Skin of body (tissue), 3 donors: ENCODE measurements at places on chromosomes 6 and 20. TPM values are rescaled to one million over a fixed set of nuclear protein-coding genes. Genes with fewer than 3 reads are reported as not detected.

The PRL gene
- 0.39 TPM for total RNA-seq

The LY6G6F gene
- not detected for total RNA-seq

The DSTN gene
- total RNA-seq: 140 TPM

The CDH22 gene
- 0.89 TPM for total RNA-seq

The NNAT gene
- 22.0 TPM for total RNA-seq

The TRIM38 gene
- total RNA-seq: 8.7 TPM

The HLA-DRB1 gene
- 20.7 TPM for total RNA-seq

The CLVS2 gene
- 0.10 TPM for total RNA-seq

The ARHGAP40 gene
- 3.5 TPM for total RNA-seq

The BFSP1 gene
- total RNA-seq: 1.3 TPM

The BPIFB4 gene
- total RNA-seq: not detected

The CFB gene
- 2.2 TPM for total RNA-seq

The C20orf144 gene
- not detected for total RNA-seq

The KCNK17 gene
- total RNA-seq: 0.10 TPM

The ALDH8A1 gene
- total RNA-seq: 0.99 TPM

The PREP gene
- 35.0 TPM for total RNA-seq

The PANK2 gene
- 39.8 TPM for total RNA-seq

The GNAS-AS1 gene
- total RNA-seq: 1.3 TPM

The C6orf163 gene
- 5.6 TPM for total RNA-seq

The FAM209B gene
- total RNA-seq: not detected

The EYS gene
- total RNA-seq: 0.69 TPM

The SOX18 gene
- 3.7 TPM for total RNA-seq

The PROKR2 gene
- not detected for total RNA-seq

The LIN28B gene
- total RNA-seq: 0.20 TPM

The HAO1 gene
- not detected for total RNA-seq

The NRSN1 gene
- total RNA-seq: 0.39 TPM

The CRISP3 gene
- 7.4 TPM for total RNA-seq

The SLC17A9 gene
- 4.7 TPM for total RNA-seq

The FNDC1 gene
- total RNA-seq: 59.6 TPM

The DEFB126 gene
- not detected for total RNA-seq

The EIF6 gene
- 69.6 TPM for total RNA-seq

The LY6G6C gene
- 20.4 TPM for total RNA-seq

The WFDC8 gene
- total RNA-seq: not detected

The SMLR1 gene
- total RNA-seq: not detected

The PAK5 gene
- 0.30 TPM for total RNA-seq

The OPRL1 gene
- total RNA-seq: 0.89 TPM

The L3MBTL3 gene
- 10.1 TPM for total RNA-seq

The ZNF334 gene
- 7.6 TPM for total RNA-seq

The C4A gene
- 5.8 TPM for total RNA-seq

The TUBB2A gene
- total RNA-seq: 65.4 TPM

The RAB44 gene
- total RNA-seq: 0.59 TPM

The GATA5 gene
- total RNA-seq: not detected

The TINAG gene
- 0.20 TPM for total RNA-seq
